Adrenal gland (tissue), 19 donors: ENCODE measurements at places on chromosomes 5 and 9. TPM values are rescaled to one million over a fixed set of nuclear protein-coding genes. Genes with fewer than 3 reads are reported as not detected.

Gene SLC36A2
- 0.07 TPM for polyA plus RNA-seq

Gene DBH
- 147 TPM for polyA plus RNA-seq

Gene IFNA2
- not detected for polyA plus RNA-seq

Gene RAB3C
- 3.1 TPM for polyA plus RNA-seq

Gene PRDM9
- polyA plus RNA-seq: not detected

Gene PCDHAC2
- 6.5 TPM for polyA plus RNA-seq
